ENCODE measurements at places on chromosomes 13 and 19.

- DNase-seq: no peak
These were observed 58.7 kb downstream of the DPY19L3 start for GRCh38 chr19:32464279-32464678.

- DNase-seq: no peak
These were observed 375.0 kb downstream of the ENOX1 start for GRCh38 chr13:43411741-43412140.

DNA sequence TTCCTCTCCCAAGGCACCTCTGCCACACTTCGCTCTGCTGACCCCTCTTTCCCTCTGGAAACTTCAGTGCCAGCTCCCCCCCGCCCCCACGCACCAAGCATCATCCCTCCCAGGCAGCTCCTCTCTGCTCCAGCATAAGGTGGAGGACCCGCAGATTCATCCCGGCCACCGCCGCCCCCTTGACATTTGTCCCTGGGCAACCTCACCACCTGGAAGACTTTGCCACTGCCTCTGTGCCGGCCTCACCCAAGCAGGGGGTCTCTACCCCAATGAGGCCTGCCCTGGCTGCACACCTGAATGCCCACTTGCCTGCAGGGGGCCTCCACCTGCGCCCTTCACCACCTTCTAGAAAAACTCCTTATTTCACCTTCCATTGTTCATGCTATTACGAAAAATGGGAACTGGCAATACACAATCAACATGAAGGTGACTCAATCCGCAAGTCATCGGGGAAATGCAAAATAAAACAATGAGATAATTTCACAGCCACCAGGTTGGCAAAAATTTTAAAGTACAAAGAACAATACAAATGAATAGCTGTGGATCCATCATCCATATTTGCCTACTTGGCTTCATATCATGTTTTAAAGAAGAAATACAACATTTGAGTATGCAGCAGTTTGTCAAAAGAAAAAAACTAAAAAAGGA lies 21.9 kb downstream of the CCNE1 start:
- no peak for DNase-seq

- no peak for DNase-seq
These were observed at the start of gene LIPE for GRCh38 chr19:42427313-42427712. TSS of gene LIPE (minus strand) at chr19:42427388. CDS start at chr19:42427149, 239 bp downstream.

Data from RPMI8226 (cell line).